Stimulated activated CD4-positive, alpha-beta T cell treated with anti-CD3 and anti-CD28 coated beads, Interleukin-2, amount 100 ng/mL, for 4 hours (primary cell): ENCODE measurements at places on chromosomes 2 and 18.

DNA sequence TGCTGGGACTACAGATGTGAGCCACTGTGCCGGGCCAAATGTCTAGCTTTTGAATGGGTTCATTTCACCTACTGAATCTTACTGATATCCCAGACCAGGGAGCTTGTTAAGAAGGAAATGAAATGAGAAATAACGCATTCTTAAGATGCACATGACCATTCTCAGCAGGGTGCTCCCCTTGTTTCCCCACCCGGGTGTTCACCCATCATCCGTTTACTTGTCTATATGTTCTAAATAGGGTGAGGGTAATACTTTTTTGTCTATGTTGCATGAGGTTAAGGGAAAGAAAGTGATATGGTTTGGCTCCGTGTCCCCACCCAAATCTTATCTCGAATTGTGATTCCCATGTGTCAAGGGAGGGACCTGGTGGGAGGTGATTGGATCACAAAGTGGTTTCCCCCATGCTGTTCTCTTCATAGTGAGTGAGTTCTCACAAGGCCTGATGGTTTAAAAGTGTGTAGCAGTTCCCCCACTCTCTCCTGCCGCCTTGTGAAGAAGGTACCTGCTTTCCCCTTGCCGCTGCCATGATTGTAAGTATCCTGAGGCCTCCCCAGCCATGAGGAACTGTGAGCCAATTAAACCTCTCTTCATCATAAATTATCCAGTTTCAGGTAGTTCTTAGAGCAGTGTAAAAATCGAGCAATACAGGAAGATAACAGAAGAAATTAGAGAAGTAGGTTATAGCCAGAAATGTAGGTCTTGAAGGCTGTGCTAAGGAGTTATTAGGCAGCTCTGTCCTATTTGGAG is 129.1 kb downstream of the DDX1 start:
- no peak for DNase-seq

- DNase-seq = no peak
Measured at GRCh38 chr2:62785810-62786597, 80.5 kb downstream of the EHBP1 start.

- no peak for DNase-seq
Measured at GRCh38 chr2:41894563-41895333, 153.1 kb upstream of the PKDCC start.

DNA sequence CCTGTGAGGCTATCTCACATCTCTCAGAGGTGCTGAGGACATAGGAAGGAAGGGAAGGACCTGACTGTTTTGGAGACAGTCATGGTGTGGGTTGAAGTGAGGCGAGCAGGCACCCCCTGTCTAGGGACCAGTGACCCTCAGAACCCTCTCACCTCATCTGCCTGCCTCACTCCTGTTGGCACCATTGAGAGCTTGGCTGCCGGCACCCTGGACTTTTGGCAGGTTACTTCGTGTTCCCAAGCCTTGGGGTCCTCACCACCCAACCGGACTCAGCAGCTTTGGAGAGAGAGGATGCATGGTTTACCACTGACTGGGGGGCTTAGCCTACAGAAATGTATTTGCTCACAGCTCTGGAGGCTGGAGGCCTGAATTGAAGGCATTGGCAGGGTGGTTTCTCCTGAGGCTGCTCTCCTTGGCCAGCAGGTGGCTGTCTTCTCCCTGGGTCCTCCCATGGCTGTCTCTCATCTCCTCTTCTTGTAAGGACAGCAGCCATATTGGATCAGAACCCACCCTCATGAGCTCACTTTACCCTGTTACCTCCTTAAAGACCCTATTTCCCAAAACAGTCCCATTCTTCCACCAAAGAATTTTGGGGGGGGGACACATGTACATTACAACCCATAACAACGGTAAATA is 142.0 kb downstream of the TSN start:
- no peak for DNase-seq

- no peak for DNase-seq
Measured at GRCh38 chr2:168814939-168815907, 12.8 kb downstream of the NOSTRIN start.

DNA sequence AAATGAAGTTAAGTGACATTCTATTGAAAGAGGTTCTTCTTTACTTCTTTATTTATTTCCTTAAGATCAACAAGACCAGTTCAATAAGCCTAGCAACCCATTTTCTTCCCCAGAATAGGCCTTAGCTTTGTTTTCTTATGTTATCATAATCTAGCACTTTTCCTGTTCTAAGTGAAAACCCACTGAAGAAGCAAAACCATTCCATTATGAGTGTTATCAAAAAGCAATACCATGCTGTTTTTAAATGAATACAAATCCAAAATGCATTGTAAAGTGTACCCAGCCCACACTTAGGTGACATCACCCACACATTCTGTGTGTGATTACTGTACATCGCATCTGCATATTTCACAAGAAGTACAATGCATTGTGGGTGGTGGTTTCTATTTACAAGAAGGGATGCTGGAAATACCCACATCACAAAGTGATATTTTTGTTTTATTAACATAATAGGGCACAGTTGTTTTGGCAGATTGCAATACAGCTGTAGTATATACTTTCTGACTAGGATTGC is 679.5 kb downstream of the KCNJ3 start:
- DNase-seq = no peak

GRCh38 chr2:30331869-30332268 is 100.5 kb downstream of the LBH start:
- DNase-seq = no peak

DNA sequence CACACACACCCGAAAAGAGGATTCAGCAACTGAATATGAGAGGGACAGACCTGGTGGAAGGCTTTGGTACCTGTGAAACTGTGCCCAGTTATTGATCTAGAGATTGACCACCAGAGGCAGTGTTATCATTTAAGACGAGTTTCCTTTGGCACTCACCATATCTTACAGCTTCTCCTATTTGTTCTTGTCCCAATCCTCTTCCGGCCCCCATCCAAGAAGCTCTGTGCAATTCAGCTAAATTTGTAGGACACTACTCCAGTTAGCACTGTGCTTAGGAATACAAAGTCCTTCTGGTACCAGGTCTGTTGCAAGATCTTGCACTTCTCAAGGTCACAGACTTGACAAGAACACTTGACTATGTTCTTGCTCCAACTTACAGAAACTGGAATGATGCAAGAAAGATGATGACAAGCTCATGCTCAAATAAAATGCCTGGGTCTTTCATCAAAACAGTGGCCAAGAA is 177.7 kb downstream of the TMEM247 start:
- no peak for DNase-seq

DNA sequence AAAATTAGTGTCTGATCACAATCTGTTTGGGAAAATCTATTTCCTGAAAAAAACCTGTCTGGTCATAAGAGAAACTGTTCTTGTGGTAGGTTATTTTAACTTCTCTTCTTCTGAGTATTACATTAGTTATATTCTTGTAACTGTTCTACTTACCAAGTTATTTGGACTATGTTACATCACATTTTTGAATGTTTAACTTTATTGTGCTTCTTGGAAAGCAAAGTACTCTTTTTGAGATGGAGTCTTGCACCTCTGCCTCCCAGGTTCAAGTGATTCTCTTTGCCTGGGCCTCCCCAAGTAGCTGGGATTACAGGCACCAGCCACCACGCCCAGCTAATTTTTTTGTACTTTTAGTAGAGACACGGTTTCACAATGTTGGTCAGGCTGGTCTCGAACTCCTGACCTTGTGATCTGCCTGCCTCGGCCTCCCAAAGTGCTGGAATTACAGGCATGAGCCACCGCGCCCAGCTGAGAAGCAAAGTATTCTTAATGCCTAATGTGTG is 39.4 kb downstream of the AFTPH start:
- DNase-seq = no peak
